Activated CD4-positive, alpha-beta T cell treated with anti-CD3 and anti-CD28 coated beads, Interleukin-2, amount 50 U/mL, for 1 hour (primary cell): ENCODE measurements at places on chromosomes 12 and 14.

DNA sequence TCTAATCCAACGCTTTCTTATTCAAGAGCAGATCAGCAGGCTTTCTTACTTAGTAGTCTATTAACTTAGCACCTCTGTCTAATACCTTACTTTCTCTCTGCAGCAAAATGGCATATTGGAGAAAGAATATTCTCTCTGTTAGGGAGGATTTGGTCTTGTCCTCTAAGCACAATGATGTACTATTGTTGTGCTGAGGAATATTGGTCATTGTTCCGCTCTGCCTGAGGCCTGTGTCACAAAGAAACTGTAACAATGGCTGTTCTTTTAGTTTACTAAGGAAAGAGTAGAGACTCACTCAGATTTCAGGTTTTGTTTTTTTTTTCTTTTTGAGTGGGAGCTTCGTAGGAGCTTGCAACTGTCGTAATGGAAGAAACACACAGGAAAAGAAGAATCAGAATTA is 1358.8 kb downstream of the LRFN5 start:
- DNase-seq: no peak

DNA sequence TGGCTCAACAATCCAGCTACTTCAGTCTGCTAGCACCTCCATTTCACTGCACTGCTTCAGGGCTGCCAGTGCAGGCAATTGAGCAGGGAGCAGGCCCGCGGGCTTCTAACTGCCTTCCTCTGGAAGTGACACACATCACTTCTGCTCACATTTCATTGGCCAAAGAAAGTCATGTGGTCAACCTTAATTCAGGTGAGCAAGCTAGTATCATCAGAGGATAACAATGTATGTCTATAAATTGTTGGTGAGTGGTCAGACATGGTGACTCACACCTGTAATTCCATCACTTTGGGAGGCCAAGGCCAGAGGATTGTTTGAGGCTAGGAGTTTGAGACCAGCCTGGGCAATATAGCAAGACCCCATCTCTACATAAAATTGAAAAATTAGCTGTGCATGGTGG is 22.3 kb upstream of the CHGA start:
- DNase-seq: no peak

GRCh38 chr12:106086696-106087095 is 52.1 kb downstream of the NUAK1 start:
- no peak for DNase-seq

GRCh38 chr12:50187084-50187900 is 20.1 kb upstream of the CERS5 start:
- no peak for DNase-seq

DNA sequence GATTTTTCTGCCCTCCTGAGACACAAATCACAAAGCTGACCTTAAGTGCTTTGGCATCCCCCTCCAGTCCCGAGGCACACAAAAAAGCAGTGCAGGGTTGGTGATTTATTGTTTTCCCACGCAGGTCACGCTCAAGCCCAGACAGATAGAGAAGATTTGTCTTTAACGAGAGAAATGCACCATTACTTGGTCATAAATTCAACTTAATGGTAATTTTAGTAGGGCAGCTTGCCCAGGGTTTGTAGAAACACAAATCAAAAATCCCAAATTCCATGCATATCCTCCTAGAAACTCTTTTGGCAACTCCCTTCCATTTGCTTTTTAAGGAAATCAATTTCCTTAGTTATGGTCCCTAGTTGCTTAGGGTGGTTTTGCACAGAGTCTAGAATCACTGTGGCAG is 132.6 kb downstream of the IGF1 start:
- DNase-seq: no peak

- DNase-seq: no peak
Measured at GRCh38 chr12:130709151-130709970, 6.7 kb downstream of the RIMBP2 start.

DNA sequence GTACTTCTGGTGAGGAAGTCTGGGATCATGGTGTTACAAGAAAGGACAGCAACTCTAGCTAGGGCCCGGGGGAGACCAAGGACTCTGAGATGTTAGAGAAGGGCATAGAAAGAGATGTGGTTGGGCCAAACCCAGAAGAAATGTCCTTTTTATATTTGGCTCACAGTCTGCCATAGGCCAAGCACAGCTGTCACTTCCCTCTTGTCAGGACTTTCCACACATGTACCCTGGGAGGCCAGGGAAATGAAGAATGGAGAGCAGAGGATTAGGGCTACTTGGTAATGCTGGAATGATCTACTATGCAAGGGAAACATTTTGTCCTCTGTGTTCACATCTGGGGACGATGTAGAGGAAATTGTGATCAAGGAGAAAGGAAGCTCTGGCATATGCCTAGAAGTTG is 9.2 kb downstream of the MYO1A start:
- DNase-seq: no peak

DNA sequence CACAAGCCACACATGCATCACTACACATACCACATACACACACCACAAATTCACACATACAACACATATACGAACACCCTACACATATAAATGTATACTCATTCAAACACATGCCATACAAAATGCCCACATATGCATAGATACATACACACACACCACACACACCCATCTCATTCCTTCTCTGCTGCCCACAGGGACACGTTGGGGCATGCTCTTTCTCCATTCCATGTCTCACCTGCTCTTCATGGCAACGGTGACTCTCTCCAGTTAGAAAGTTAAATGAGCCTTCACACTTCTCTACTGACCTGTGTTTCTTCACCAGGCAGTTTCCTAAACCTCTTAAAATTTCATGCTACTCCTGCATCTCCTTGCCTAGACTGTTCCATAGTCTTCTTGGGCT is 1194.8 kb downstream of the BCL11B start:
- no peak for DNase-seq

DNA sequence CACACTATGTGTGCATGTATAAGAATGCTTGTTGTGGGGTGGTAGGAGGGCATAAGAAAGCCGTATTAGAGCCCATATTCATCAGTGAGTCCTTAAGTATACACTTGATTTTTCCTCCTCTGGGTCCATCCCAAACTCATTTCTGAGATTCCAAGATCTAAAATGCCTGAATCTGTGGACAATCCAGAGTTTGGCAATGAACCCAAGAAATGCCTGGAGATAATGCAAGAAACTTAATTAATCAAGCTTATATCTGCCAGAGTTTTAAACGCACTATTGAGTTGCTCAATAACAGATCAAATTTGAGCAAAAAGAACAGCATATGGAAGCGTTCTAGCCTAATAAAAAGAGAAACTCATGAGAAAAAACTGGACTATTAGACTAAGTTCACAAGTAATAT is 143.4 kb upstream of the NAV3 start:
- no peak for DNase-seq

- no peak for DNase-seq
Measured at GRCh38 chr14:59630288-59630963, 53.8 kb upstream of the CCDC175 start.

- DNase-seq: no peak
Measured at GRCh38 chr12:91920276-91920675, 225.4 kb downstream of the BTG1 start.
